ENCODE measurements at places on chromosomes 16 and 17.

GRCh38 chr17:34251186-34251585 lies 3.9 kb upstream of the CCL2 start:
- no peak for DNase-seq

- DNase-seq: no peak
These were observed 100.0 kb downstream of the WWOX start for GRCh38 chr16:78199325-78200022.

DNA sequence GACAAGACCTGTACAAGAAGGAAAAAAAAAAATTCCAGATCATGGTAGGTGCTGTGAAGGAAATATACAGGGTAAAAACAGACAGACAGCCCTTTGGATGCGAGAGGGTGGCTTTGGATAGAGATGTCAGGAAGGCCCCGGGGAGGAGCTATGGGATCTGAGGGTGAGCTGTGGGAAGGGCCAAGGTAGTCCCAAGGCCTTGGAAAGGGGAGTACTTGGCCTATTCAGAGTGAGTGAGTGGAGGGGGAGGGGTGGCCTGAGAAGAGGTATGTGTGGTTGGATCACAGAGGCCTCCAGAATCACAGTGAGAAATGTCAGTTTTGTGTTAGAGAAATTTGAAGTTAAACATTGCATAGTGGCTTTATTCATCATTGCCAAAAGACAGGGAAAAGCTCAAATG lies 31.2 kb upstream of the AKTIP start:
- DNase-seq: no peak

DNA sequence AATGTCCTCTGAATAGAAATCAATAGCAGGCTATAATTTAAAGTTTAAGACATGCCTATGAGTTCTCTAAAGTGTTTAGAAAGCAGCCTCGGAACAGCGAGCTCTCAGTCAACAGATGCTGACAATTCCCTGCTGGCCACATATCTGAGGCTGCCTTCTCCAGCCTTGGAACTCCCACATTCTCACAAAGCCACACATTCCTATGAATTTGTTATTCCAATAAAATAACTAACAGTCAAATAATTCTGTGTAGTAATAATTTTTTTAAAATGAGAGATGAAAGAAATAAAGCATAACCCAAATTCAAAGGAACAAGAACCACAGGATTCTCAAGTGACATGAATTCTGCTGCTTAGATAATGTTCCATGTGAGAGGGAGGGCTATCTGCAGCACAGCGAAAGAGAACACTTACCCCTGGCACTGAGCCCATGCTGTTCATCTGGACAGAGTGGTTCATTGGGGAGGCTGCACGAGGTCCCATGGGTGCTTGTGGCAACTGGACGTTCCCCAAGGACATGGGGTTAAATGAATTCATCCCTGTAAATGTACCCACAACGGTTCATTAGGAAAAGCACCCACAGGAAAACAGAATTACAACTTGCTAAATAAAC lies 56.9 kb upstream of the TRAP1 start:
- DNase-seq: no peak

DNA sequence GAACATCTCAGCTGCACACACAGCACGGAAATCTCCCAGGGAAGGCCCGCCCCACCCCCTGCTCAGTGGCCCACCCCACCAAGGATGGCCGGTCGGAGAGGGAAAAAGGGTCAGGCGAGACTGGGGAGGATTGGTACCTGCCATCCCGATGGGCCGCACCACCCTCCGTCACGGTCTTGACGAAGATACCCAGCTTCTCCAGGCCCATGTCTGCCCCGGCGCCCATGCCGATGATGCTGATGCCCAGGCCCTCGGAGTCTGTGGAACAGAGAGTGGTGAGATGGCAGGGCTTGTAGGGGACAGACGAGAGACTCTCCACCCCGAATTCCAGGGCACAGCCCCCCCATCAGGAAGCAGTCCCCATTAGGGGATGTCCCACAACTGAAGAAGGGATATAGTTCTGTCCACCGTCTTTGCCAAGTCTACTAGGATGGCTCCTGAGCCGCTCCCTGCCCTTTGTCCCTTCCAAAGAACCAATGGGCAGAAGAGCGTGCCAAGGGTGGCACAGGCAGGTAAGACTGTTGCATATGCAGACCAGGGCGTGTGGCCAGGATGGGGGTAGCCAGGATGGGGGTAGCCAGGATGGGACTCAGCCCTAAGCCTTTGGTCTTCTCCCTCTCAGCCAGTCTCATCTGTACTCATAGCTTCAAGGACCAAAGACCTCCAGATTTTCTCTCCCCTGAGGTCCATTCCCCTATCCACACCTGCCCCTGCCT lies 6.9 kb downstream of the PPP1R9B start:
- DNase-seq: no peak

DNA sequence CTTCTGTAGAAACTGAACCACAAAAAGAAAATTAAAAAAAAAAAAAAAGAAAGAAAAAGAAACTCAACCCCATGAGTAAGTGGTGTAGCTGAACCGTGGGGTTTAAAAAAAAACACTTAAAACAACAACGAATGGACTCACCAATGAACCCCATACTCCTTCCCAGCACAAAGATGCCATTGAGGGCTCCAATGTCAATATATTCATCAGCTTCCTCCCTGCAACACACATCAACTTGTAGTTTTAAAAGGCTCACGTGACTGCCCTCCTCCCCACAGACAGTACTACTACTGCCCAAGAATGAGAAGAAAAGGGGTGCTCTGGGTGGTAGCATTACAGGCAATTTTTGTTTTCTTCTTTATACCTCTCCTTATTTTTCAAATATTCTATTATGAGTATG lies 3.3 kb upstream of the KLHL11 start:
- no peak for DNase-seq

GRCh38 chr17:75878174-75878998 lies at the start of gene TRIM47:
Gene TRIM47 (minus strand): TSS chr17:75878581. CDS start chr17:75878548, 33 bp downstream.
- DNase-seq: no peak

DNA sequence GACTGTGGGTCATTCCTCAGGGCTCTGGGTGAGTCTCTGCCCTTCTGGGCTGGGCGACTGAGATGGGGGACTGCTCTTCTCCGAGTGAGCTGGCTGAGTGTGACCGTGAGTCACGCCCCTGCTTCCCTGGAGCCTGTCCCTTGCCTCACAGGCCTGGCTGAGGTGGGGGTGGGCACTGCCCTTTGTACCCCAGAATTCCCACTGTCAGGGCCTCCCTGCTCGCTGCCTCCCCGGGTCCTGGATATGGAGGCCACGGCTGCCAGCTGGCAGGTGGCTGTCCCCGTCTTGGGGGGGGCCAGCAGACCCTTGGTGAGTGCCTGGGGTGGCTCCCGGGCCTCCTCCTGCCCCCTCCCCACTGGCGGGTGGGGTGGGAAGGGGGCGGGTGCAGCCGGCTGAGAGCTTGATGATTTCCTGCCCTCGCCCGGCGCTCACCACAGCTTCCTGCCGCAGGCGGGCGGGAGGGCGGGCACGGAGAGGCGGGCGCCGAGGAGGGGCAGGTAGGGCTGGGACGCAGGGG lies at the start of gene LAT:
LAT (plus strand) TSS at position 434 of the 517 bp plus-strand sequence. CDS start 366 bp downstream, outside the sequence.
- no peak for DNase-seq

- DNase-seq: no peak
These were observed 1.4 kb upstream of the CA4 start for GRCh38 chr17:60148373-60148772.

GRCh38 chr16:9680968-9681367 lies 501.3 kb downstream of the GRIN2A start:
- no peak for DNase-seq

GRCh38 chr16:76583945-76584344 lies 306.7 kb downstream of the CNTNAP4 start:
- DNase-seq: no peak

DNA sequence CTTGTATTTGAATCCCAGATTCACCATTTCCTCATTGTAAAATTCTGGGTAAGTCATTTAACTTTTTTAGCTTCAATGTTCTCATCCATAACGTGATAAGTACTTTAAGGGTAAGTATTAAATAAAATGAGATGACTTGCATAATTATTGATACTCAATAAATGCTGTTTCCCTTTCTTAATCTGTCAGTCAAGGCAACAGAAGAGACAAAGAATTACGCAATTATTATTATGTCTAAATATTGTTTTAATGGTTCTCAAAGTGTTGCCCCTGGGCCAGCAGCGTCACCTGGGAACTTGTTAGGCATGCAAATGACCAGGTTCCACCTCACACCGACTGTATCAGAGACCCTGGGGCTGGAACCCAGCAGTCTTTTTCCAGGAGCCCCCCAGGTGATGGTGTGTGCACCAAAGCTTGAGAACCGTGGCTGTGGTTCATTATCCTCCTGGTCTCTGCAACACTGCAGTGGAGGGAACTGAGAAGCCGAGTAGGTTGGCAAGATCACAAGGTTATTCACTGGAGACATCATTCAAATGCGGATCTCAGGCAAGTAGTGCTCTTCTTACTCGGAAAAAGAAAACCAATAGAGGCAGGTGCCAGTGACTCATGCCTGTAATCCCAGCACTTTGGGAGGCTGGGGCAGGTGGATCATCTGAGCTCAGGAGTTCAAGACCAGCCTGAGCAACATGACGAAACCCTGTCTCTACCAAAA lies 43.5 kb downstream of the LYRM9 start:
- no peak for DNase-seq

GRCh38 chr17:17621254-17621653 lies 29.7 kb upstream of the PEMT start:
- no peak for DNase-seq

GRCh38 chr16:89044418-89045180 lies 49.1 kb upstream of the ACSF3 start:
- DNase-seq: no peak

DNA sequence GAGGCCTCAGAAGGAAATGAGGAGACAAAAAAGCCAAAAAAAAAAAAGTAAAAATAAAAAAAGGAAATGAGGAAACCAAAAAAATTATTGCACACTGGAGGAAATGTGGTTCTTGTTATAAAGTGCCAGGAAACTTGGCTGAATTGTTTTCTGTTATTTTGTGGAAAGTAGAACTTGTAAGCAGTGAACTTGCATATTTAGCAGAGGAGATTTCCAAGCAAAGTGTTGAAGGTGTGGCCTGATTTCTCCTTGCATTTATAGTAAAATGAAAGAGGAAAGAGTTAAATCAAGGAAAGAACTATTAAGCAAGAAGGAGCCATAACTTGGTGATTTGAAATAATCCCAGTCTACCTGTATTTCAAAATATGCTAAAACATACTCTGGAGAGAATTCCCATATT lies 34.1 kb upstream of the CPPED1 start:
- DNase-seq: no peak

DNA sequence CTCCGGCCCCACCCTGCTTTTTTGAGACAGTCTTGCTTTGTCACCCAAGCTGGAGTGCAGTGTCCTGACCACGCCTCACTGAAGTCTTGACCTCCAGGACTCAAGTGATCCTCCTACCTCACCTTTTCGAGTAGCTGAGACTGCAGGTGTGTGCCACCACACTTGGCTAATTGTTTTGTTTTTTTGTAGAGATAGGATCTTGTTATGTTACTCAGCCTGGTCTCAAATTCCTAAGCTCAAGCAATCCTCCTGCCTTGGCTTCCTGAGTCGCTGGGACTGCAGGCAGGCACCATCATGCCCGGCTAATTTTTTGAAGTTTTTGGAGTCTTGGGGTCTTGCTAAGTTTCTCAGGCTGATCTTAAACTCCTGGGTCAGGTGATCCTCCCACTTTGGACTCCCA lies 206.7 kb downstream of the SHISA9 start:
- no peak for DNase-seq

GRCh38 chr17:64750891-64751677 lies 89.0 kb upstream of the SMURF2 start:
- no peak for DNase-seq

- no peak for DNase-seq
These were observed 389.0 kb downstream of the MAF start for GRCh38 chr16:79211586-79211985.

DNA sequence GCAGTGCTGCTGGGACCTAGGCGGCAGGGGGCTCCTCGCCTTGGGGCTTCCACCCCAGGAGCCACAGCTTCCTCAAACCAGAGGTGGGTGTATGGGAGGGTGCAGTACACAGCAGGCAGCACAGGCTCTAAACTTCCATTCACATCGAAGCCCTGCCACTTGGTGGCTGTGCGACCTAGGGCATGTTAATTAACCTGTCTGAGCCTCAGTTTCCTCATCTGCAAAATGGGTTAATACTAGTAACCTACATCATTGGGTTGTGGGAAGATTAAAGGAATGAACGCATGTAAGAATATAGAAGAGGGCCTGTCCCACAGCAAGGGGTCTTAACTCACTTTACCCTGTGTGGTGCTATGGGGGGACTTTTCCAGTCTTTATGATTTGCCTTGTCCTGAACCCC lies 26.8 kb upstream of the LHX1 start:
- DNase-seq: no peak

GRCh38 chr16:18975109-18975508 lies 8.6 kb upstream of the TMC7 start:
- no peak for DNase-seq

GRCh38 chr16:2270588-2271470 lies 2.9 kb upstream of the RNPS1 start:
- no peak for DNase-seq

DNA sequence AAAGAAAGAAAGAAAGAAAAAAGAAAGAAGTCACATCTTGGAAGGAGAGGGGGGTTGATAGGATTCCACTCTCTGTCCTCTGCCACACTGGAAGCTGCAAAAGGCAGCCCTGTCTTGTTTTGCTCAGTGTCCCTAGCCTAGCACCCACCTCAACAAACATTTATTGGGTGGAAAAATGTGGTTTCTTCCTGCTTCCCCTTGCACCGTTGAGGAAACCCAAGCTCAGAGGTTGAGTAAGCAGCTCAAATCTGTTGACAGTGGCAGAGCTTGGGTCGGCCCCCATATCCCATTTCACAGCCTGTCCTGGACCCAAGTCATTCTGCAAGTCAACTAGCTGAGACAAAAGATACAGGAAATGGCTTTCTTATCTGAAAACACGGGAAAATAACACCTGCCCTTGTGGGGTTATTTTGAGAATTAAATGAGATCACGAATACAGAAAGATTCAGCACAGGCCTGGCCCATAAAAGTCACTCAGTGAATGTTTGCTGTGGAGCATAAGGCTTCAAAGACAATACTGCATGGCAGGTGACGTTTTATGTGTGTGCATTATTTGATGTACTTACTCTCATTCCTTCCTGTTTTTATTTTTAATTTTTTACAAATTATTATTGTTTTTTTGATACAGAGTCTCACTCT lies 63.6 kb downstream of the SCNN1B start:
- DNase-seq: no peak

DNA sequence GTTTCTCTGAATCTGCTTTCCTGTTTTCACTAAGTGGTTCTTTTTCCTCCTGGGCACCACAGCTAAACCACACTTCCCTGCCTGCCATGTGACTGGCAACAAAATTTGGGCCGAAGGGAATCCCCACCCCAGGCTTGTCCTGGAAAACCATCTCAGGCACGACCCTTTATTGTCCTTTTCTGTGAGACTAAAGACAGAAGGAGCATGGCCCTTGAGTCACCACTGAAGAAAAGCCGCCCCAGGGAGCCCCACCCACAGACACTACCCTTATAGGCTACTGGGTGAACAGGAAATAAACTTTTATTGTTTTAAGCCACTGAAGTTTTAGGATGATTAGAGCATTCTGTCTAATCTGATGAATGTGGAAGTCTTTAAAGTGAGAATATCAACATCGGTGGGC lies 88.6 kb upstream of the BRD7 start:
- DNase-seq: no peak
